Heart left ventricle (tissue), 16 donors: ENCODE measurements at places on chromosomes 2 and 18. TPM values are rescaled to one million over a fixed set of nuclear protein-coding genes. Genes with fewer than 3 reads are reported as not detected.

The SGPP2 gene
- 4.7 TPM for total RNA-seq

The HOXD3 gene
- total RNA-seq = 1.3 TPM

The CNTNAP5 gene
- total RNA-seq = not detected

The XDH gene
- not detected for total RNA-seq

The USP34 gene
- 65.5 TPM for total RNA-seq

The AP1S3 gene
- 3.4 TPM for total RNA-seq

The MEP1B gene
- 0.17 TPM for total RNA-seq

DNA sequence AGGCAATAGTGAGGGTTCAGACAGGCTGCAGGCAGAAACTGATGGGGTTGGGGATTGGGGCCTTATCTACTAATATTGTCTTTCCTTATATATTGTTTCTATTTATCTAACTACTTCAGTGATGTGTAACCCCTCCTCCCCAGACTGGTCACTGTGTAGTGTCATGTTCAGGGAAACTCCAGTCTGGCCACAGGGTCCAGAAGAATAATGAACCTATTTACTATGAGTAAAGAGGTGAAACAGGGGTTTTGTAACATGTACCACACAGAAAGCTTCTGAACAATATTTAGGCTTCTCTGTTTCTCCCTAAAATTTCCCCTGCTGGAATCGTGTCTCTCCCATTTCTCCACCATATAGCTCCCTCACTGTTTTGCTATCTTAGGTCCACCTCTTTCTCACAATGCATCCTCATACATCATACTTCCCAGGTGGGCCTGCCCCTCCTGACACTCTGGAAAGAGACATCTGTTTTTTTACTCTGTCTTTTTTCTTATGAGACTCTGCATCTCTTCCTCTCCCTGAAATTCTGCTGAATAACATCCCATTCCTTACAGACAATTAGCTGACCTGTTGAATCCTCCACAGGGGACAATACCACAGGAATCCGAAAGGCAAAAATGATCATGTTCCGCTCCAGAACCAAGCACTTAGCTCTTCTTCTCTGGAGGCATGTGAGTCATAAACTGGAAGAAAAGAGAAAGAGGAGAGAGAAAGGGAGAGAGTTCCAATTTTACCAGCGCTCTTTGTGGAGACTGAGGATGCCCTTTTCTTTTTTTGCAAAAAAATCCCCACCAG lies 154.8 kb downstream of the ZEB2 start:
- H3K27me3 ChIP-seq = no peaks in the 10 kb centered on the region
- no peaks in the 10 kb centered on the region for H3K4me1 ChIP-seq
- H3K4me3 ChIP-seq = no peak overlapping the region
- H3K36me3 ChIP-seq = no peaks in the 10 kb centered on the region
- H3K27ac ChIP-seq = no peak overlapping the region

- no peak overlapping the region for H3K4me3 ChIP-seq
- DNase-seq = no peak
- H3K27ac ChIP-seq = no peak overlapping the region
- H3K27me3 ChIP-seq = no peaks in the 10 kb centered on the region
- H3K36me3 ChIP-seq = no peaks in the 10 kb centered on the region
These were observed 156.3 kb downstream of the ZNF516 start for GRCh38 chr18:76338619-76339245.

DNA sequence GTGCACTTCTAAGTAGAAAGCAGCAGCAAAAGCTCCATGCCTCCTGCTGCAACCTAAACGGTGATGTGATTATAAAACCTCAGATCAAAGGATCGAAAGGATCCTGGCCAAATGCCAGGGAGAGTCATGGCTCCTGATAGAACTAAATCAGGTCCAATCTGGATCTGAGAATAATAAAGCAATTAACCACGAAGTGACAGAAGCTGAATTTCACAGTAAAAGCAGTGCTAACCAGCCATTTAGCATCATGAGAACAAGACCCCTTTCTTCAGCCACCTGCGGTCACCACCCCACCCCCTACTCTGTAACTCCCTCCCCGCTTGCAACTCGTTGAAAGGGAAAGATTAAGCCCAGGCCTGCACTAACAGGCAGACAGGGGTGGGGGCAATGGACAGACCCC lies 748.7 kb downstream of the BCL11A start:
- no peak for DNase-seq
- no peaks in the 10 kb centered on the region for H3K27me3 ChIP-seq
- no peaks in the 10 kb centered on the region for H3K36me3 ChIP-seq
- no peak overlapping the region for H3K4me3 ChIP-seq
- no peak overlapping the region for H3K27ac ChIP-seq

DNA sequence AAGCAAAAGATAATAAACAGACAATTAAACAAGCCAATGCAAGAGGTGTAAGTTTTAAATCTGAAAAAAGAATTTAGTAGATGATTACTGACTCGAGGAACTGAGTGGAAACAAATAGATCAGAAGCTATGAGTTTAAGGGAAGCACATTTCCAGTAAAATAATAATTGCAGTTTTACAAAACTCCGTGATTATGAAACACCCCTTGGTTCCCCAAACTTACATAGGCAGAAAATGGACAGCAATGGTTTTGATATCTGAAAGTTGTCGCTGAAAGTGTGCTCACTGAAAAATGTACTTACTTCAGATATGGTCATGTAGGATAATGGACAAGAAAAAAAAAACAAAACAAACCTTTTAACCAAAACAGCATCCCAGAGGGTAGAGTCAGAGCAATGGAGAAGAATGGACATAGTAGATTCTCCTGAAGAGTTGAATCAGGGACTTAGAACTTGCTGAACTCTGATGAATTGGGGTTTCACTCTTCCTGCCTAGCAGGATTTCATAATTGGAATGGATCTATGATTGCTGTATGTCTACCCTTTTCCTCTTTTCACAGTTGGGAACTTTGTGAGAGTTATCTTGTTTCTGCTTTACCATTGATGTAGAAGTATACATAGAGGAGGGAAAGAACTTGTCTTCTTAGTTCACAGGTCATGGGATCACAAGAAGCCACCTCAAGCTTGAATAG lies 305.6 kb upstream of the ZEB2 start:
- no peak overlapping the region for H3K27ac ChIP-seq
- no peaks in the 10 kb centered on the region for H3K27me3 ChIP-seq
- no peak for DNase-seq
- peaks cover 7% of the 10 kb centered on the region for H3K4me1 ChIP-seq

DNA sequence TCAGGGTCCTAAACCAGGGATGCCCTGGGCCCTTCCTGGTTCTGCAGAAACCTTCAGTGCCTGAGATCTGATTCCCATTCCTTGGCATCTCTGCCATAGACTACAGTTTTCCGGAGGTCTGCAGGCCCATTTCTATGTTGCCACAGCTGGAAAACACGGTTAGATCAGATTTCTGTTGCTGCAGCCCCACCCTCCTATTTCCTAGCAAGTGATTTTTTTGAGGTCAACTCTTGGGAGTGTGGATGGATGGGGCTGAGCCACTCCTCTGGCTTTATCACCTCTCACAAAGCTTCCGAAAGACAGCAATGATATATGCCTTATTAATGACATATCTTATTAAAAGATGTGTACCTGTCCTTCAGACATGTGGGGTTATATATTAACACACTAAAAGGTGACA lies 56.3 kb downstream of the ZAP70 start:
- DNase-seq = no peak
- H3K27me3 ChIP-seq = no peaks in the 10 kb centered on the region
- no peak overlapping the region for H3K27ac ChIP-seq
- peaks cover 20% of the 10 kb centered on the region for H3K4me1 ChIP-seq
- peaks cover 65% of the 10 kb centered on the region for H3K36me3 ChIP-seq

DNA sequence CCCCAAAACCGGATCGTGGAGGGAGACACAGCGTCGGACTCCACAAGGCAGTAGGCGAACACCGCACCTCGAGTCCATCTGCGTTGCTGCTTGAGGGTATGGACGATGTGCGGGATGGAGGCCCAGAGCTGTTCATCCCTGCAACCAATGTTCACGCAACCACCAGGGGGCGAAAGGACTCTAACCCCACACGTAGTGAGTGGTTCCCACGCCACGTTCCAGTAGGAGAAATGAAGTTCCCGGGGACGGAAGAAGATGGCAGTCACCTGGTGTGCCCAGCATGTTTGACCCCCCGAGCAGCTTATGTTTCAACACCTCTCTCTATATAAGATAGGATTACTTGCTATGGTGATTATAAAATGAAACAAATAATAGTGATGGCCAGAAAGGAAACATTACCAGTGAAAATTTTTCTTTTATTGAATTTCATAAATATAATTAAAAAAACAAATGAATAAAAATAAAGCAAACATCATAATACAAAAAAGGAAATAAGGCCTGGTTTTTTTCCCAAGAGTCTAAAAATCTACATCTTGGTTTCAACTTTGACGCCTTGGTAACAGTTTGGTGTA lies 184.3 kb downstream of the SH3BP4 start:
- H3K4me1 ChIP-seq = no peaks in the 10 kb centered on the region
- no peaks in the 10 kb centered on the region for H3K36me3 ChIP-seq
- peak; percentile 75 for DNase-seq

- H3K4me3 ChIP-seq = no peak overlapping the region
- no peak for DNase-seq
- H3K36me3 ChIP-seq = no peaks in the 10 kb centered on the region
- no peak overlapping the region for H3K27ac ChIP-seq
- H3K27me3 ChIP-seq = no peaks in the 10 kb centered on the region
These were observed 95.9 kb downstream of the C1QL2 start for GRCh38 chr2:119062652-119063051.

GRCh38 chr18:47260924-47261701 lies 9.7 kb upstream of the SKOR2 start:
- H3K4me3 ChIP-seq = no peak overlapping the region
- peaks cover 13% of the 10 kb centered on the region for H3K4me1 ChIP-seq
- H3K27me3 ChIP-seq = peaks cover 73% of the 10 kb centered on the region

DNA sequence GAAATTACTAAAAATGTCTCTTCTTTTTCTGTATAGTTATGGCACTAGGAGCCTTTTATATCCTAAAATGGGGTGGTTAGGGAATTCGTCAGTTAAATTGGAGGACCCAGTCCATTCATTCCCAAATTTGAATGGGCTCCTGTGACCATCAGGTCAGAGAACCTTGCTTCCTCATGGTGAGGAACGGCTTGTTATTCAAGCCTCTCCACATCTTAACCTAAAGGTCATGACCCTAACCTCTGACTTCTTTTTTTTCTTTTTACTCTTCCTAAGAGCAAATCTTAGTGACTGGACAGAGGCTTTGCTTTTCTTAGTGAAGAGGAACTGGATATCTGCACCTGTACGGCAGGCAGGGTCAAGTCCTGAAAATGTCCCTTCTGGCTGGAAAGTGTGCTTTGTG lies 53.1 kb downstream of the GREB1L start:
- H3K4me3 ChIP-seq = no peak overlapping the region
- no peak overlapping the region for H3K27ac ChIP-seq
- H3K4me1 ChIP-seq = no peaks in the 10 kb centered on the region
- no peaks in the 10 kb centered on the region for H3K36me3 ChIP-seq
- no peaks in the 10 kb centered on the region for H3K27me3 ChIP-seq
- DNase-seq = no peak

- H3K27ac ChIP-seq = no peak overlapping the region
- H3K36me3 ChIP-seq = no peaks in the 10 kb centered on the region
- H3K4me3 ChIP-seq = no peak overlapping the region
- H3K27me3 ChIP-seq = peaks cover 11% of the 10 kb centered on the region
- no peaks in the 10 kb centered on the region for H3K4me1 ChIP-seq
These were observed 57.3 kb upstream of the SNTG2 start for GRCh38 chr2:893311-893710.
